ENCODE measurements at places on chromosomes 1 and 21.

- H3K4me3 ChIP-seq: no peak overlapping the region
- DNase-seq: no peak
- peaks cover 18% of the 10 kb centered on the region for H3K36me3 ChIP-seq
- H3K4me1 ChIP-seq: peaks cover 10% of the 10 kb centered on the region
- no peak overlapping the region for H3K27ac ChIP-seq
Observed at GRCh38 chr1:37561133-37562132, 4.7 kb downstream of the DNALI1 start.

GRCh38 chr1:109488696-109489095 is 5.0 kb downstream of the ATXN7L2 start:
- no peaks in the 10 kb centered on the region for H3K27me3 ChIP-seq
- no peak overlapping the region for H3K4me3 ChIP-seq
- peaks cover 9% of the 10 kb centered on the region for H3K36me3 ChIP-seq
- DNase-seq: no peak
- peaks cover 17% of the 10 kb centered on the region for H3K4me1 ChIP-seq
- no peak overlapping the region for H3K27ac ChIP-seq

GRCh38 chr1:37844536-37844935 is 14.9 kb downstream of the MTF1 start:
- no peak overlapping the region for H3K4me3 ChIP-seq
- no peaks in the 10 kb centered on the region for H3K27me3 ChIP-seq
- H3K4me1 ChIP-seq: no peaks in the 10 kb centered on the region
- no peak overlapping the region for H3K27ac ChIP-seq
- peaks cover 3% of the 10 kb centered on the region for H3K36me3 ChIP-seq
- no peak for DNase-seq

GRCh38 chr1:93604411-93604810 is 77.2 kb downstream of the BCAR3 start:
- no peak overlapping the region for H3K27ac ChIP-seq
- H3K4me1 ChIP-seq: peaks cover 16% of the 10 kb centered on the region
- H3K36me3 ChIP-seq: no peaks in the 10 kb centered on the region
- H3K27me3 ChIP-seq: no peaks in the 10 kb centered on the region

DNA sequence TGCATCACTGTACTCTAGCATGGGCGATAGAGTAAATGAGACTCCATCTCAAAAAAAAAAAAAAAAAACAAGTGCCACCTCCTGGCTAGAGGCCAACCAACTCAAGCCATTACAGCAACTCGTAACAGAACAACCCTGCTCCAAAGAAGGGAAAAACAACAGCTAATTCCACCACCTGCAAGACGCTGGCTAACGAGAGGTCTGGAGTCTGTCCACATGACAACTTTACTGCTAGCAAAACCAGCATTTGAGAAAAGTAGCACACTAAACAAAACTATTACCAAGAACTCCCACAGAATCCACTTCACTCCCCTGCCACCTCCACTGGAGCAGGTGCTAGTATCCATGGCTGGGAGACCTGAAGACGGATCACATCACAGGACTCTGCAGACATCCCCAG is 24.1 kb upstream of the EGLN1 start:
- peak; percentile 6 for DNase-seq

GRCh38 chr1:243549108-243549507 is 293.3 kb downstream of the SDCCAG8 start:
- H3K4me3 ChIP-seq: no peak overlapping the region
- no peaks in the 10 kb centered on the region for H3K4me1 ChIP-seq
- no peaks in the 10 kb centered on the region for H3K27me3 ChIP-seq
- no peak overlapping the region for H3K27ac ChIP-seq
- H3K36me3 ChIP-seq: peaks cover 4% of the 10 kb centered on the region
- no peak for DNase-seq

- H3K36me3 ChIP-seq: no peaks in the 10 kb centered on the region
- no peaks in the 10 kb centered on the region for H3K27me3 ChIP-seq
- H3K4me3 ChIP-seq: peak overlapping the region; percentile 36
- H3K4me1 ChIP-seq: peaks cover 5% of the 10 kb centered on the region
- DNase-seq: peak; percentile 94
- H3K27ac ChIP-seq: peak overlapping the region; percentile 93
Observed at GRCh38 chr1:212558693-212559480, 49.7 kb upstream of the ATF3 start.

GRCh38 chr1:204350857-204351573 is 8.7 kb downstream of the PLEKHA6 start:
- H3K4me3 ChIP-seq: no peak overlapping the region
- H3K27me3 ChIP-seq: no peaks in the 10 kb centered on the region
- DNase-seq: peak; percentile 39
- peaks cover 1% of the 10 kb centered on the region for H3K4me1 ChIP-seq
- no peaks in the 10 kb centered on the region for H3K36me3 ChIP-seq
- H3K27ac ChIP-seq: no peak overlapping the region

GRCh38 chr1:233725423-233725822 is 111.5 kb downstream of the KCNK1 start:
- H3K27me3 ChIP-seq: no peaks in the 10 kb centered on the region
- no peaks in the 10 kb centered on the region for H3K4me1 ChIP-seq
- no peaks in the 10 kb centered on the region for H3K36me3 ChIP-seq
- no peak overlapping the region for H3K27ac ChIP-seq
- H3K4me3 ChIP-seq: no peak overlapping the region

DNA sequence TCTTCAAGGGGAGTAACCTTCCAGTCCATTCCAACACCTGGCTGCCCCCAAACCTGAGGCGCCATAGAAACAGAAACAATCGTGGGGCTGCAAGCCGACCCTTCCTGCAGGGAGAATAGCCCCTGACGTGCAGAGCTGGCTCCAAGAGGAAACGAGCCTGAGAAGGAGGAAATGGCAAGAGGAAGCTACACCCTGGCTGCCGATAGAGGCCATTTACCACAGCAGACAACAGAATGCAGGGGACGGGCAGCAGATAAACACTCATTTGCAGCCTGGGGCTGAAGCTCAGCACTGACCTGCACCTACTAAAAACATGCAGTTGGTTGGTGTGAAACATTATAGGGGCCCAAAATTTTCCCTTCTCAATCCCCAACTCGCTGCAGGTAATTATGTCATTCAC is 8.7 kb upstream of the TDRD10 start:
- H3K36me3 ChIP-seq: peaks cover 13% of the 10 kb centered on the region
- no peaks in the 10 kb centered on the region for H3K27me3 ChIP-seq
- H3K27ac ChIP-seq: peak overlapping the region; percentile 6
- peak; percentile 18 for DNase-seq
- H3K4me1 ChIP-seq: peaks cover 39% of the 10 kb centered on the region
- no peak overlapping the region for H3K4me3 ChIP-seq

- no peaks in the 10 kb centered on the region for H3K36me3 ChIP-seq
- no peak overlapping the region for H3K4me3 ChIP-seq
- H3K27me3 ChIP-seq: no peaks in the 10 kb centered on the region
- H3K4me1 ChIP-seq: no peaks in the 10 kb centered on the region
- DNase-seq: no peak
Observed at GRCh38 chr1:219518168-219518906, 94.6 kb downstream of the ZC3H11B start.

- no peaks in the 10 kb centered on the region for H3K27me3 ChIP-seq
- DNase-seq: no peak
- H3K4me3 ChIP-seq: no peak overlapping the region
- no peaks in the 10 kb centered on the region for H3K4me1 ChIP-seq
Observed at GRCh38 chr1:4000811-4001251, 100.8 kb upstream of the C1orf174 start.

DNA sequence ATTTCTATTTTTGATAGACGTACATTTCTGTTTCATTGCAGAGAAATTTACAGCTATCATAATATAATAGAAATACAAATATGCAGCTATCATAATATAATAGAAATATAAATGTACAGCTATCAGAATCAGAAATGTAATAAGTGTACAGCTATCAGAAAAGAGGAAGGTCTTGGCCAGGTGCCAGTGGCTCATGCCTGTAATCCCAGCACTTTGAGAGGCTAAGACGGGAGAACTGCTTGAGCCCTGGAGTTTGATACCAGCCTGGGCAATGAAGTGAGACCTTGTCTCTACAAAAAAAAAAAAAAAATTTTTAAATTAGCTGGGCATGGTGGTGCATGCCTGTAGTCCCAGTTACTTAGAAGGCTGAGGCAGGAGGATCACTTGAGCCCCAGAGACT is 37.9 kb downstream of the PIGM start:
- no peak overlapping the region for H3K4me3 ChIP-seq
- no peaks in the 10 kb centered on the region for H3K27me3 ChIP-seq
- no peaks in the 10 kb centered on the region for H3K4me1 ChIP-seq
- no peak overlapping the region for H3K27ac ChIP-seq
- DNase-seq: peak; percentile 41

DNA sequence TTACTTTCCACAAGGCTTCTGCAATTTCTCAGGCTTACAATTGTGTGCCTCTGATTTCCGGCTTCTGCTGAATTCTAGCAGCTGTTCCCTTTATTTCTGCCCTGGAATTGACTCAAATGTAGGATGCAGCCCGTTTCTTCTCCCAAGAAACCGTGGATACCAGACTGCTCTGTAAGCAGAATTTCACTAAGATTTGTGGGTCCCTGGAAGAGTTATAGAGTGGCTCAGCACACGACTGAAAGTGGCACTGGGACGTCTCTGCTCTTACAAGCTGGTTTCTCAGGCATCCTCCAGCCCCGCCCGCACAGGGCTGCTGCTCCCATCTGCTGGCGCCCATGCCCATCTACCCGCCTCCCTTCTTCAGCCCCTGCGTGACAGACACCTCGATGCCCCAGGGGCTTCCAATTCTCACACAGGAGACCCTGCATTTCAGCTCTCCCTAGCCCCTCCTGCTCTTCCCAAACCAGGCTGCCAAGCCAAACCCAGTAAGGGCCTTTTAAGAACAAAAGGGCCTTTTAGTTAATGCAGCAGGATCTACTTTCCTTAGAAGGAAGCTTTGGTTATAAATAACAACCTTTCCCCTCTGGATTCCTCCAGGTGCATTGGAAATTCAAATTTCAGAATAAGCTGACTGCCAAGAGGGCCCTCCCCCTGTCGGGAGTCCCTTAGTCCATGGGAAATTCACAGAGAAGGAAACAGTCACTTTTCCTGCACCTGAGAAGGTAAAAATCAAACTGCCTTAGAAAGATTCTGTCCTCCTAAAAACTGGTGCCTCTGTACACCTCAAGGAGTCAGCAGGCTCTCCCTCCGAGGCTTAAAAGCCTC is 45.4 kb upstream of the TENT5B start:
- H3K4me1 ChIP-seq: no peaks in the 10 kb centered on the region
- H3K36me3 ChIP-seq: no peaks in the 10 kb centered on the region
- no peak overlapping the region for H3K4me3 ChIP-seq
- no peaks in the 10 kb centered on the region for H3K27me3 ChIP-seq
- DNase-seq: no peak

DNA sequence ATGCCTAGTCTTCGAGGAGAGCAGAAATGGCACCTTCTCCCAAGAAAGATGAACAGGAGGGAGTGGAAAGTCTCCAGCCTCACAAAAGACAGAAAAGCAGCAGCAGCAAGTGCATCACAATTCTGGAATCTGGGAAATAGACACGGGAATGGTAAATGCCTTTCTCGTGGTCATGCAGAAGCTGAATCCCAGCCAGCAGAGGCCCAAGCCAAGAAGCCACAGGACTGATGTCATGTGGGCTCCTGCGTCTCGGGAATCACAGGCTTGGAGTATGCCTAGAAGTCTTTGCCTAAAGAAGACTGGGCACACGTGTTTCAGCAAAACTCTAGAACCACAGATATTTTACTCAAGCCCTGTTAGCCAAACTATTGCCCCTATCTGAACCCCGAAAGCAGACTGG is 260.3 kb upstream of the PLD5 start:
- no peak for DNase-seq
- no peak overlapping the region for H3K4me3 ChIP-seq
- no peaks in the 10 kb centered on the region for H3K27me3 ChIP-seq
- H3K4me1 ChIP-seq: no peaks in the 10 kb centered on the region
